Anterior cingulate cortex (tissue), 58 donors: ENCODE measurements at places on chromosomes 3 and 15.

- DNase-seq = no peak
Measured at GRCh38 chr3:31926543-31926942, 54.5 kb downstream of the OSBPL10 start.

DNA sequence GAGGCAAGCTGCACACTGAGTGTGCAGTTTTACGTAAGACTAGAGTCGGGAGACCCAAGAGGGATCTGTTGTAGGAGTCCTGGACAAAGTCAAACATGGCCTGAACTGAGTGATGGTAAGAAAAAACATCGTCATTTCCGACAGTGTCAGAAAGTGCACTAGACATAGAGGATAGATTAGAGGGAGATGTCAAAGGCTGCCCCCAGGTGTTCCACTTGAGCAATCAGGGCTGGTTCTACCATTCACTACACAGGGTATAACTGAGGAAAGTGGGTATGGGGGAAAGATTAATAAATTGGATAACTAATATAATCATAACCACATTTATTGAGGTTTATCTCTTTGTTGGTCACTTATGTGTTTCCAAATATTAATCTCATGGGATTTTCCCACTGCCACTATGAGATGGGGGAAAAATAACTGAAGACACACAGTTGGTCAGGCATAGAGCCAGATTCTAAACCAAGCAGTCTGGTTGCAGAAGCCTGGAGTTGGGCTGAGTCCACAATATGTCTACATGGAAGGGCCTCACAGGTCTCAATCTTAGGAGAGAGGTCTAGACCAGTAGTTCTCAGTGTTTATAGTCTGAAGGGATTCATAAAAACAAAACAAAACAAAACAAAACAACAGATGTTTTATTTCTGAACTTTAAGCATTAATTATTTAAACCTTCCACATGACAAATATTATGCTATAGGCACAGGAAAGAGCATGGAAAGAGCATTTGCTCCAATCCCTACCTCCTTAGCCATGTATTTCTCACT lies 766.5 kb downstream of the NTRK3 start:
- DNase-seq = no peak

GRCh38 chr3:122021811-122022401 lies at the start of gene ILDR1:
Gene ILDR1, minus strand, starts transcription at chr3:122022247. Its CDS starts 170 bp downstream, at chr3:122022077.
- DNase-seq = no peak

DNA sequence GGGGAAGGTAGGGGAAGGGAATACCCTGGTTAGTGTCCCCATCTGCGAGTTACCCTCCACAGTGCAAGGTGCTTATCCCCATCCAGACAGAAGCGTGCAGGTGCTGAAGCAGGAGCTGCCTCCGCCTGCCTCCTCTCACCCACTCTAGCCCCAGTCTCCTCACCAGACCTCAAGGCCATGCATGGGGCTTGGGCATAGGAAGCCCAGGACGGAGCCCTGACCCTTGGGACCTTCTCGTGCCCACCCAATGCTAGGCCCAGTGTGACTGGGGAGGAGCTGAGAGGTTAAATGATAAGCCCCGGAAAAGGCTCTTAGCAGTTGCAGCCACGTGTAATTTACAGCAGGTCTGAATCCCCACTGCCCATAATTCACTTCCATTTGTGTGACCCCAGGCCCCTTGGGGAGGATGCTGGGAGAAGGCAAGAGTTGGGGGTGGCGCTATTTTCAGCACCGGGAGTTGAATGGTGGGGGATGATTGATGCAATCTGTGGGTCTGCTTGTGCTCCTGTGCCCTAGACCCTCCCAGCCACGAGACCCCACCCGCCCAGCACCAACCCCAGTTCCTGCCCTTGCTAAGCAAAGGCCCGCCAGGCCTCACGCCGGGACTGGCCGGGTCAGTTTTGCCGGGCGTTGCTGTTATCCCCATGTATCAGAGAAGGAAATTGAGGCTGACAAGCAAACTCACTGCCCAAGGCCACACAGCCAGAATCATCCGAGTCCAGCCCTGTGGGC lies 14.5 kb upstream of the PLXND1 start:
- DNase-seq = no peak

- peak; percentile 84 for DNase-seq
Measured at GRCh38 chr3:131082871-131083863, 56.5 kb downstream of the NEK11 start.

DNA sequence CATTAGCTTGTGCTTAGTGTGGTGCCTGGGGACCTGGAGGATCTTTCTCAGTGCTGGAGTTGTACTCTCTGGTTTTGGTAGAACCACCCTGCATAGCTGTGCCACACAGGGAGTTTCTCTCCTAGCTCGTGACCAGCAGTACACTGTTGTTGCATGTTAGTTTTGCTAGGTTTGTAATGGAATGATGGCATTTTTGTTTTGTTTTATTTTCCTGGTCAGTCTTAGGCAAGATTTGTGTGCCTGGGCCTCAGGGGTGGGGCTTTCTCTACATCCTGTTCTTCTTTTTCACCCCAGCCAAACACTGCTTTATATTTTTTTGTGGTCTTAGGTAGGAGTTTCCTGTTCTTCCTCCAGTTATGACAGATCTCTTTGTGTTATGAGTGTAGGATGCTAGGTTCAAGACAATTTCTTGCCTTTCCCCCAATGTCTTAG lies 534.5 kb upstream of the KCNMB2 start:
- no peak for DNase-seq

DNA sequence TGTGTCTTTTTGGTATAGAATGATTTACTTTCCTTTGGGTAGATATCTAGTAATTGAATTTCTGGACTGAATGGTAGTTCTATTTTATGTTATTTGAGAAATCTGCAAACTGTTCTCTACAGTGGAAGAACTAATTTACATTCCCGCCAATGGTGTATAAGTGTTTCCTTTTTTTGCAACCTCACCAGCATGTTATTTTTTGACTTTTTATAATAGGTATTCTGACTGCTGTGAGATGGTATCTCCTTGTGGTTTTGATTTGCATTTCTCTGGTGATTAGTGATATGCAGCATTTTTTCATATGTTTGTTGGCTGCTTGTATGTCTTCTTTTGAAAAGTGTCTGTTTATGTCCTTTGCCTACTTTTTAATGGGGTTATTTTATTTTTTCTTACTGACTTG lies 607.2 kb downstream of the OTOL1 start:
- DNase-seq = no peak

DNA sequence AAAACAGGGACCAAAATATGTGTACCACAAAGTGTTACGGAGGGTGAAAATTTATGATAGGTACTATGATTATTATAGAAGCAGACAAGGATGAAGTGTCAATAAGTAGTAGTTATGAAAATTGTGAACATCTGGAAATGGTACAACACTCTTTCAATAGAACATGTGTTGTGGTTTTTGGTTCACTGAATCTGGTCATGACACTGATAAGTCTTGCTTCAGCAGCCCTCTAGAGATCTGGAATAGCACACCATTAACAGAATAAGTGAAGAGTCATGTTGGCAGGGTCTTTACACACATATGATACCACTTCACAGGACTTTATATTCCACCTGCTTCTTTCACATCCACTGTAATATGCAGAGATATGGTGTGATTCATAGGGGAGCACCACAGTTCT lies 985.2 kb upstream of the SEMA6D start:
- DNase-seq = no peak

- no peak for DNase-seq
Measured at GRCh38 chr3:59997583-59997982, 947.8 kb upstream of the CFAP20DC start.

DNA sequence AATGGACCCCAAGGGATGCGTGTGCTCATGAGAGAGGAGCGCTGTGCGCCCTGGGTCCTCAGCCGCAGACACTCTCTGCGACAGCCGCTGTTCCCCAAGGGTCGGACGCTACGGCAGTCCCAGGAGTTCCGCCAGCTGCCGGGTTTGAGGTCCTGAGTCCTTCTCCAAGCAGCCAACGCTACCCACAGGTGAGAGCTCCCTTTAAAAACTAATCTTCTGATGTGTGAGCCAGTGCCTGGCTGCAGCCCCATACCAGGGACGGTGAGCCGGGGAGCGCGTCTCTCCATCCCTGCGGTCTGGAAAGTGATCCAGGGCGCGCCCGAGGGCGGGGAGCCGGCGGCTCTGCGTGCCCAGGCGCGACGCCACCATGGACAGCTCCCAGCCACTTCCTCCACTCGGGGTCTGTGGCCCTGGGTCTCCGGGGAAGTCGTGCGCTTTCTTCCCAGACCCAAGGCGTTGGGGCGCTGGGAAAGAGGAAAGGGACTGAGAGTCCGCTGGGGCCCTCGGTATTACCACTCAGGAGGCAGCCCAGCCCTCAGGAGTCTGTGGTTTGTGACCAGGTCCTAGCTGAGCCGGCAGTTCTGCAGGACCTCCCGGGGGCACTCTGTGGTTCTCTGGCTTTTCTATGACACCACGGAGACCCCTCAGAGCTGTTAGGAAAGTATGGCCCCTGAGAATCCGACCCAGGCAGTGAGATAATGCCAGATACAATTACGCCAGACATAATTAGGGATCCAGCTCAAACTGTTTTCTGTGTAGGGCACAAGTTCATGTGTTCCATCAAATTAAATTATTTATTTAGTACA lies 1.4 kb downstream of the CEMIP start:
- no peak for DNase-seq

GRCh38 chr15:37007301-37007700 lies 93.0 kb downstream of the MEIS2 start:
- DNase-seq = no peak

DNA sequence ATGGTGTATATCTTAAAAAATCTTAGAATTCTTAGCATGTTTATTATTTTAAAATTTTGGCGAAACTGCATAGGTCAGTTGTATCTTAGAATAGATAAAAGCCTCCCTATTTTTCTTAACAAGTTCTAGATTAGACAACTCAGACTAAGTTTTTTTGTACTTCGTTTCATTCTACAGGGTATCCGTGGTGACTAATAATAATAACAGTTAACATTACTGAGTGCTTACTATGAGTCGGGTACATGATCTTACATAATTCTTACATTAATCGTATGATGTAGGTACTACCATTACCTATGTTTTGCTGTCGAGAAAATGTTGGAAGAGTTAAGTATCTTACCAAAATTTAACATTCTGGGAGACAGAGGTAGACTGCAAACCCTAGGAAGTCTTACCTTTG lies 60.7 kb downstream of the UBE2E2 start:
- DNase-seq = no peak

DNA sequence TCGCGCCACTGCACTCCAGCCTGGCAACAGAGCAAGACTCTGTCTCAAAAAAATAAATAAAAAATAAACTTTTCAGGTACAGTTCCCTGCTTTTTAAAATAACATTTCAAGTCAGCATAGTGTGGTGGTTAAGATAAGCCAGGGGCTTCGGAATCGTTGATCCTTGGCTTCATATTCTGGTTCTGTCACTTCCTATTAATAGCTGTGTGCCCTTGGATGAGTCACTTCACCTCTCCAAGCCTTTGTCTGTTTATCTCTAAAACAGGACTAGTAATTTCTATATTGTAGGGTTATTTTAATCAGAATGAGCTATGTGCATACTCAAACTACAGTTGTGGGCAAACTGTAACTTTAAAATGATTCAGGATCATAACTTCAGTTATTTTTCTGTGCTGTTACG lies 53.8 kb upstream of the SENP5 start:
- DNase-seq = no peak

- DNase-seq = no peak
Measured at GRCh38 chr15:50162969-50163718, 18.9 kb upstream of the SLC27A2 start.

DNA sequence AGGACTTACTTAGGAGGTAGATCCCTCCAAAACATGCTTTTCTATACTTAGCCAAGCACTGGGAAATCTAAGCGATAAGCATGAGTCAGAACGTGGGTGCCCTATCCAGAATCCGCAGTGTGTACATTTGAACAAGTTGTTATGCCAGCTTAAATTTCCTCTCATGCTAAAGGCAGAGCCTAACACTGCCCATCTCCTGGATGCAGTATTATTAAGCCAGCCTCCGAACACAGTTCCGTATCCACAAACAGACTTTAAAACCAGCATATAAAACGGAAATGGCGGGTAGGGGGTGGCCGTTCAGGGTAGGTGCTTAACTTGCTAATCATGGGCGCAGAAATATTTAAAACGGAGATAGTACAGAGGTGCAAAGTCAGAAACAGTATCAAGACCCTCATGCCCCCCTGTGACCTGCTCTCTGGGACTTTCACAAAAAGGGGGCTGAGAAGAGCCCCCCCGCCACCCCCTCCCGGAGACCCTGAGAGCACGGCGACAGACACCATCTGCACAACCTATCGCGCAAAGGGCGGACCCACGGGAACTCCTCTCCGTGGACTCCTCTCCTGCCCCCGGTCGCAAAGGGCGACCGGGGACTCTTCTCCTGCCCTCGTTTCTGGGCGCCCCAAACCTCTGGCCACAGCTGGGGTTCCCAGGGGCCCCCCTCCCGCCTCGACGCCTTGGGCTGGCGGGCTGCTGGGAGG lies 889 bp upstream of the LRRIQ4 start:
- DNase-seq = peak; percentile 10

GRCh38 chr15:62474021-62474770 lies 309.1 kb upstream of the C2CD4B start:
- no peak for DNase-seq

DNA sequence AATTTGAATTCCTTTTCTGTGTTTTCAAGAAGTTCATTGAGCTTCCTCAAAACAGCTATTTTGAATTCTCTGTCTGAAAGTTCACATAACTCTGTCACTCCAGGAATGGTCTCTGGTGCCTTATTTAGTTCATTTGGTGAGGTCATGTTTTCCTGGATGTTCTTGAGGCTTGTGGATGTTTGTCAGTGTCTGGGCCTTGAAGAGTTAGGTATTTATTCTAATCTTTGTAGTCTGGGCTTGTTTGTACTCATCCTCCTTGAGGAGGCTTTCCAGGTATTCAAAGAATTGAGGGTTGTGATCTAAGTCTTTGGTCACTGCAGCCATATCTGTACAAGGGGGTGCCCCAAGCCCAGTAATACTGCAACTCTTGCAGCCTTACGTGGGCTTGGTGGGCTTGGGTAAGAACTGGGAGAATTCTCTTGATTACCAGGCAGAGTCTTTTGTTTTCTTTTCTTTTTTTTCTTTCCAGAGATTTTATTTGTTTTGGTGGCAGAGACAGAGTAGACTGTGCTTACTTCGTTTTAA lies 19.3 kb upstream of the CCNDBP1 start:
- no peak for DNase-seq

DNA sequence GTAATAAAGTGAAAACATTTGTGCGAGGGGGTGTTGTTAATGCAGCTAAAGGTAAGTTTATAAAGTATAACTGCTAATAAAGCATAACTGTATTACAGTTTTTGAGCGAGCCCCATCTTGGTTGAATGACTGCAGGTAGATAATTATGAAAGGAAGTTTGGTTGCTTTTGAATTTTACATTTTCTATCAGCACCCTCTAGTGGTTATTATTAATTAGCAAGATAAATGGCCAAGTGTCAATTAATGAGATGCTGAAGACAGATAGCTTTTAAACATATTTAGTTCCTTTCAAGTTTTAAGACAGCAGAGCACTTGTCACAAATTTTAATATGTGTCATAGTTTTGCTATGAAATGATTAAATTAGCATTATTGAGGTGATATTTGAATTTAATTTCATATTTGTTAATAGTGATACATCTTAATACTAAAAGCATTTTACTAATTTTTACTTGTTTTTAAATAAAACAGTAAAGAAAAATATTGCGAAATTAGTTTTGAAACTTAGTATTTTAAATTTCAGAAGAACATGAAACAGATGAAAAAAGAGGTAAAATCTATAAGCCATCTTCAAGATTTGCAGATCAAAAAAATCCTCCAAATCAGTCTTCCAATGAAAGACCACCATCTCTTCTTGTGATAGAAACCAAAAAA lies 15.1 kb downstream of the U2SURP start:
- no peak for DNase-seq
